ENCODE measurements at places on chromosomes 16 and 17.

DNA sequence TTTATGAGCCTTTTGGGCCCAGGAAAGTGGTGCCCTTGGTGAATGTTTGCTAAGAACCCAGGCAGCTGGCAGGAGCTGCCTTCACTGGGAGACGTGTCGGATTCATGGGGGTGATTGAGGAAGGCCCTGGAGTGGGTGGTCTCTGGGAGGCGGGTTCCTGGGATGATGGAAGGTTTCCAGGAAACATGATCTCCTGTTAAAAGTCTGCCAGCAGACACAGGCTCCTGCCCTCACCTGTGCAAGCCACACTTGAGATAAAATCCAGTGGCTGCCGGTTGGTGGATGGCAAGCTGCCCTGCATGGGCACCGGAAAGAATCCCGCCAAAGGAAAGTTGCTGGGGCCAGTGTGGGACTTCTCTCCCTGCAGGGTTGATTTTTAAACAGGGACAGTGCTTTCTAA is 189.0 kb upstream of the CIBAR2 start:
- no peak for DNase-seq

- no peak for DNase-seq
Observed at GRCh38 chr16:47230296-47230695, 86.6 kb upstream of the NETO2 start.

GRCh38 chr17:39238311-39238972 is 12.7 kb upstream of the STAC2 start:
- no peak for DNase-seq

DNA sequence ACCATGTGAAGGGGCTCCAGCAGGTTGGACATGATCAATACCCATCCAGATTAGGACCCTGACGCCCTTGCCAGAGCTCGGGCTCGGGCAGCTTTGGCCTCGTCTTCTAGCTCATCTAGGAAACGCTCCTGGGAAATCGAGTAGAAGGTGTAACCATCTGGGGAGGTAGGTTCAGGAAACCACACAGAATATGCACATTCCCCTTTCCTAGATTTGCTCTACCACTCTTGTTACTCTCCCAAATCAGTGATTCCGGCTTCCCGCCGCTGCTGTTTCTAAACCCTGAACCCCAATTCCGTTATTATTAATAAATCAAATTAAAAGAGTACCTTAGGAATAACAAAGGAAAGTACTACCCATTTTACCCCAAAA is 507 bp downstream of the COA3 start:
- no peak for DNase-seq

GRCh38 chr16:55655897-55656681 is at the start of gene SLC6A2:
TSS of gene SLC6A2 (plus strand) at chr16:55655988. CDS start at chr16:55656695, 707 bp downstream.
- DNase-seq, result no peak

Data from NCI-H1694 (cell line).